Foreskin keratinocyte (primary cell): ENCODE measurements at places on chromosomes 11 and 22.

- no peak for DNase-seq
These were observed 9.4 kb upstream of the OPCML start for GRCh38 chr11:133541720-133542095.

GRCh38 chr11:10267821-10268220 is 26.2 kb downstream of the SBF2 start:
- no peak for DNase-seq

DNA sequence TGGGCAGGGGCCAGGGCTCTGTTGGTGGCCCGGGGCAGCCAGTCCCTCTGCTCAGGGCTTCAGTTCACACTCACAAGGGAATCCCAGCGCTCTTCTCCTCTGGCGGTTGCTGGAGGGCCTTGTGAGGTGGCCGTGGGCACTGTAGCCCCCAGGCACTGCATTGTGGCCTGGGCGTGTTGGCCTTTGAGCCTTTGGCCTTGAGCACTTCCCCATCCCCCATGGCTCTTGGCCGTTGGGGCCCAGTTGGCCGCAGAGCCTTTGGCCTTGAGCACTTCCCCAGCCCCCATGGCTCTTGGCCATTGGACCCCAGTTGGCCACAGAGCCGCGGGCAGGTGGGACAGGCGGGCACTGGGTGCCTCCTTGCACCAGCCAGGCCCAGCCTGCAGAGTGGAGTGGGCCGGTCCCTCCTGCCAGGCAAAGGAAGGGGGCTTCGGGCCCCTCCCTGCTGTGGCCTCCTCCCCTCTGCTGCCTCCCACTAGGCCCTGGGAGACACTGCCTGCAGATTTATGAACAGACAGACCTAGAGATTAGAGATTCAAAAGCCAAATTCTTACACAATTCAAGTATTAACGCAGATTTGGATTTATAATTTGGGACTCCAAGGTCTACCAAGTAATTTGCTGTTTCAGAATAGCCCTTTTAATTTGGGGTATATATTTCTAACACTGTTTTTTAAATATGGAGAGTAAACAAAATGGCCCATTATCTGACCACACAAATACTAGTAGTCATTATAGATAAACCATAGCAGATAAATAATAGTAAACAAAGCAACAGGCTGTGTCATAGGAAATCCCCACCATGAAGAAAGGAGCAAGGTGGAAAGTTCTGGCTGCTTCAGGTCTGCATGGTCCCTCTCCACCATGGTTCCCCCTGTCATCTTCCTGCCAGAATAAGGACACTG is 18.2 kb upstream of the TXNRD2 start:
- DNase-seq = no peak

- no peak for DNase-seq
These were observed 1.5 kb upstream of the CDC42EP1 start for GRCh38 chr22:37558815-37559214.

DNA sequence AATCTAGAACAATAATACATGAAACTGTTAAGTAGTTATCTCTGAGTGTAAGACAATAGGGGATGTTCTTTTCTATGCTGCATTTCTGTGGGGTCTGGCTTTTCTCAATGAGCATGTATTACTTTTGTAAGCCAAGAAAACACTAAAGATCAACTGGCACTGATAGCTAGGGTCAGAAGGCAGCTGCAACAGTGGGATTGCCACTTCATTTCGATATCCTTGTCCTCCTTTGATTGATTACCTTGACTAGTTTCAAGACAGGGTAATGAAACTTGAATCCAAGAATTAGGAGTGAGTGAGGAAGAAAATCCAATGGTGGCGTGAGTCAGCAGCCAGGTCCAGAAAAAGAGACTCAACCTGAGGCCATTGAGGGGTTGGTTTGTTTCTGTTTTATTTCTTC is 46.5 kb downstream of the FEZ1 start:
- DNase-seq = no peak
